Activated CD8-positive, alpha-beta memory T cell treated with anti-CD3 and anti-CD28 coated beads for 48 hours (primary cell): ENCODE measurements at places on chromosomes 2 and 18.

GRCh38 chr2:240886023-240886565 lies 9.9 kb downstream of the MAB21L4 start:
- DNase-seq = no peak

- DNase-seq = no peak
These were observed 46.7 kb upstream of the FHOD3 start for GRCh38 chr18:36250827-36251226.

GRCh38 chr2:28357948-28358667 lies 34.5 kb upstream of the FOSL2 start:
- no peak for DNase-seq

DNA sequence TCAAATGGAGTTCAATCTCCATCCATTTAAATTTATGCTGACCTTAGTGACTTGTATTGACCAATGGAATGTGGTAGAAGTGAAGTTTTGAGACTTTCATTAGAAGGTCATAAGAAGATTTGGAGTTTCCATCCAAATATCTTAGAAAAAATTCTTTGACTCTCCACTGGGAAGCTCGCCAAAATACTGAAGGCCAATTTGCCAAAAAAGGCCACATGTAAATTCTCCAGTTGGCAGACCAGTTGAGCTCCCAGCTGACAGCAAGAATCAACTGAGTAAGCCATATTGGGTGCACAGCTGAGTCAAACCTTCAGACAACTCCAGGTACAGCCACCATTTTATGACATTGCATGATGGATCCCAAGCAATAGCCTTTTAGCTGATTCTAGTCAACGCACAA lies 228.3 kb upstream of the SETBP1 start:
- no peak for DNase-seq

DNA sequence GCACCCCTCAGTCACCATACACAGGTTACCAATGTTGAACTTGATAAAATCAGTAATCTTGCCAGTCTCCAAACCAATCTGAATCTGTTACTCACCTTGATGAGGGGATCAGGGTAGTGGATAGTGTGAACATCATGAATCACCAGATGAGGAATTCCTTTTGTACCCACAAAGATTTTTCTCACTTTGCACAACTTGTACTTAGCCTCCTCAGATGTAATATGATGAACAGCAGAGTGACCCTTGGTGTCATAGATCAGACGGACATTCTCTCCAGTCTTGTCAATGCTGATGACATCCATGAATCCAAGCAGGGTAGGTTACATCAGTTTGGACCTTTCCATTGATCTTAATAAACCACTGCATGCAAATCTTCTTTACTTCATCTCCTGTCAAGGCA lies 54.7 kb downstream of the MDH1 start:
- no peak for DNase-seq

GRCh38 chr2:54332386-54332785 lies 76.4 kb upstream of the TSPYL6 start:
- DNase-seq = no peak
